ENCODE measurements at places on chromosomes 6 and 20.

DNA sequence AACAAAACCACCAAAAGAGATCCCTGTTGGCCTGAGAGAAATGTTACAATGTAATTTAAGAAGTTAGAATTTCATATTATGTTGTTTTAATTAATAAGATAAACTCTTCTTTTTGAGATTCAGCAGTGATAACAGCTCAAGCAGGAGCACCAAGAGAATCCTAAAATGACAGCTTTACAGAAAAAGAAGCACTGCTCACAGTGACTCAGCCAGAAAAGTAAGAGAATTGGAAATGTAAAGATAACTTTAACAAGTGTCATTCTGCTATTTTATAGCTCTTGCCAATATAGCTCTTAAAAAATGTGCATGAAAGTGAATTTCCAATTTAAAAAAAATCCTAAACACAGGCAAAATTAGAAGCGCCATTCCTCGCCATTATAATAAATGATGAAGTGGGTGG, 111.3 kb downstream of the UBE3D start:
- DNase-seq = no peak

DNA sequence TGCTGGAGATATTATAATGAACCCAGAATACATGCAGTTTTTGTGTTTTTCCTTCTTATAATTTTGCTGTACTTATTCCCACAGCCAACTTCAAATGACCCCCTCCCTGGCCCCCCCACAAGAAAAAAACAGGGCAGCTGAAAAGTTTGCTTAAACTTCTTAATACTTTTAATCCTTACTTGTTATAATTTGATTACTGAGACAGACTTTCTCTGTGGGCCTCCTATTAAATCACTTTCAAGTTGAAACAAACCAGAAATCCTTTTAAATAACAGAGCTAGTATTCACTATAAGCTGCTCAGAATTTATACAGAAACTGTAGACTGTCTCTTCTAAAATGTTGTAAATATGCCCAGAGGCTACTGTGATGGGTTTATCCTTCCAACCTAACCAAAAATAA, 106.3 kb downstream of the CENPW start:
- DNase-seq = no peak

DNA sequence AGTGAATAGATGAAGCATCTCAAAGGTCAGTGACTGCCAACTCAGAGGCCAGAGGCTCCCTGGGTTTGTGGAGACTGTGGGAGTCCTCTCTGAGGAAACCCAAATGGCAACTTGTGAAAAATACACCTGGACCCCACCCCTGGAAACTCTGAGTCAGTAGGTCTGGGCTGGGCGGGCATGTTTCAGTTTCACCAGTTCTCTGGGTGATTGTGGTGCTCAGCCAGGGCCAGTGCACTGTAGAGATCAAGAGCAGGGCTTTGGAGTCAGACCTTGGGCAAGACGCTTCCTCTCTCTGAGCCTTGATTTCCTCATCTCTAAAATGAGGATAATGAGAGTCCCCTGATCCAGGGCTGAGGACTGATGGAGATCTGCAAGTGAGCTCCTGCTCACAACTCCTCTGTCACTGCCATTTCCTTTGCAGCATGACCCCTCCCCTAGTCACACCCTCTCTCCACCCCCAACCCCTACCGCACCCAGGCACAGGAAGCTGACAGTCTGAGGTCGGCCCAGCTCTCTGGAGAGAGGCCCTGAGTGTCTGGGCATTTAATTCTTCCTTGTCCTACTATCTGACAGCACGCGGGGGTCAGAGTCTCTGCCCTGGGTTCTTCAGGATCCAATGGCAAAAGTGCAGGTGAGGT, 5.1 kb downstream of the DEF6 start:
- DNase-seq = no peak

- no peak for DNase-seq
Measured at GRCh38 chr6:43274127-43274915, 23.7 kb upstream of the SLC22A7 start.

DNA sequence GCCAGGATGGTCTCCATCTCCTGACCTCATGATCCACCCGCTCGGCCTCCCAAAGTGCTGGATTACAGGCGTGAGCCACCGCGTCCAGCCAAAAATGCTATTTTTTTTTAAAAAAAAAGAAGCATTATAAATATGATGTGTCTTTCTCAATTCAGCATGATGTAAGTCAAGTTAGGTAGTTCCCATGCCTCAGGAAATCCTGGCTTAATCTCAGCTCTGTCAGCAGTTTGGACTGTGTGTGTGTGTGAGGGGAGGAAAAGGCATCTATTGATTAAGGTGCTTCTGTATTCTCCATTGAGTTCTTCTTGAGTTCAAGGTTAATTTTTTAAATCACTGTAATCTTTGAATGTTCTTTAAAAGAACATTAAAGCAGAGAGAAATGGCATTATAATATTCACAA, 51.5 kb downstream of the GMDS start:
- DNase-seq = no peak

DNA sequence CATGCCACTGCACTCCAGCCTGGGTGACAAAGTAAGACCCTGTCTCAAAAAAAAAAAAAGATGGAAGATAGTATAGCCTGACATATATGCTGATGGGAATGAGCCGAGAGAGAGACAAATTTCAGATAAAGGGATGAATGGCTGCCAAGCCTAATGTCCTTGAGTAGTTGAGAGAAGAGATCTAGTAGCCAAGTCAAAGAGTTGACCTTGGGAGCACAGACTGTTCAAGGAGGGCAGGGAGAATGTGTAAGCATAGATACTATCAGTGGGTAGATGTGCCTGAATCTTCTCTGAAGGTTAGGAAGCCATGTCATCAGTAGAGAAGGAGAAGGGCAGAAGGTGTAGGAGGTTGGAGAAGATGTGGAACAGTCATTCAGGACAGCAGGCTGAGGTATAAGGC, 20.0 kb upstream of the ABCC10 start:
- no peak for DNase-seq

DNA sequence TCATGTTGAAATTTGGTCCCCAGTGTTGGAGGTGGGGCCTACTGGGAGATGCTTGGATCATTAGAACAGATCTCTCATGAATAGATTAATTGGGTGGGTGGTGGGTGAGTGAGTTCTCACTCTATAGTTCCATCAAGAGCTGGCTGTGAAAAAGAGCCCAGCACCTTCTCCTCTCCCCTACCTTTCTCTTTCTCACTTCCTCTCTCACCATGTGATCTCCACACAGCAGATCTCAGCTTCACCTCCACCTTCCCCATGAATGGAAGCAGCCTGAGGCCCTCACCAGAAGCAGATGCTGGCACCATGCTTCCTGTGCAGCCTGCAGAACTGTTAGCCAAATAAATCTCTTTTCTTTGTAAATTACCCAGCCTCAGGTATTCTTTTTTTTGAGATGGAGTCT, 12.9 kb upstream of the GMNN start:
- DNase-seq = no peak

DNA sequence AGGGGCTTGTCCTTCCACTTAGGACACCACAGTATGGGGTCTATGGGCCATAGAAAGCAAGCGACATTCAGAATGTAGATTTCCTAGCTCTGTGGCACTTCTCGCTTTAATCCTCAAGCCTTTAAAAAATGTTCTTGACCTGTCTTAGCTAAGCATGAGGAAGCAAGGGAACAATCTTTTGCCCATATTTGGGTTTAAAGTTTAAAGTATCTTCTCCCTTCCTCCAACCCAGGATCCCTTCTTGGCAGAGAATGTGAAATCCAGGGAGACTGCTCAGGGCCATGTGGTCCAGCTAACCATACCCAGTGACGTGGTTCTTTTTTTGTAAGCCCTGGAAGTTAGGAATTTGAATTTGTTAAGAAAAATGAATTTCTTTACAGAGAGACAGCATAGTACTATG, 289.9 kb downstream of the BTBD9 start:
- no peak for DNase-seq

DNA sequence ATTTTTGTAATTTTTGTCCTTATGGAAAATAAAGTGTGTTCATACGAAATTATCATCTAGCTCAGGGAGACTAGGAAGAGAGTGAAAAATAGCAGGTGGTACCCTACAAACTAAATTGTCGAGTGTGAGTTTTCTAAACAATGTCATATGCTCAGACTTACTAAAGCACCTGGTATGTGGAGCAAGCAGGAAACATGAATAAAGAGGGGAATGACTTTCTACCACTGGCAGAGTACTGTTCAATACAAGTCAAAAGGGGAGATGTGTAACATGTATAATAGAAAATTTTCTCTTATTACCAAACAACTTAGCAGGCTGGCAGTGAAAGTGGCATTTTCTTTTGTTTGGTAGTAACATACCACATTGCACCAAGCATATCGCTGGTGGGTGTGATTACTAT, 36.1 kb downstream of the CTNNBL1 start:
- DNase-seq = no peak

GRCh38 chr20:1255675-1256074, 10.4 kb upstream of the SNPH start:
- DNase-seq = no peak

DNA sequence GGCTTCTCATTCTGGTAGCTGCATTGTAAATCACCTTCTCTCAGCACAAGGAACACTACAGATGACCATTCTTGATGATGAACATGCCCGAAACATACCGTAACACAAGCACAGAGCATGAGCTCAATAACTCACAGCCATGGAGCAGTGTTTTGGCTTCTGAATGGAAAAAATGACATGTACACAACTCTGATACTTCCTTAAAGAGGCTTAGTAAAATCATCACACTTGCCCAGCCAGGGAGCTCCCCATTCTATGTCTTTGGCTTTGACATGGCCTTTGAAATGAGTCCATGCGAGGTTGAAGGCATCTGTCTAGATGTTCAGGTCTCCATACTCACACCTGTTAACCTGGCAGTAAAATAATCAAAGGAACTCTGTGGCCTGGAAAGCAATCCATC, 87.6 kb downstream of the MYB start:
- DNase-seq = peak; percentile 25

DNA sequence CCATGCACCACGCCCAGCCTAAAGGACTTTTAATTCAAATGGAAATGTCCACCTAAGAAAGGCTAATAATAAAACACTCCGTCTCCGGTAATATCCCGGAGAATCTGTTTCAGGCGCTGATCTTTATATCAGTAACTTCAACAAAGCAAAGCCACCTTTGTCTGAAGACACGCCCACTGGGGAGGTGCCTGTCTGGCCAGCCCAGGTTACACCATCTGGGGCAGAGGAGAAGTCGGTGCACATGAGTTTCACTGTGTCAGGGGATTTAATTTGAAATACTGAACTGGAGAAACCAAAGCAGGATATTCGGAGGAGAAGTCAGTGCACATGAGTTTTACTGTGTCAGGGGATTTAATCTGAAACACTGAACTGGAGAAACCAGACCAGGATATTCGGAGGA, 9.4 kb downstream of the SERPINB6 start:
- no peak for DNase-seq

- peak; percentile 53 for DNase-seq
Measured at GRCh38 chr6:130517444-130517931, 151.7 kb downstream of the TMEM200A start.

GRCh38 chr6:156993713-156994112, 216.5 kb downstream of the ARID1B start:
- DNase-seq = no peak

- DNase-seq = no peak
Measured at GRCh38 chr6:118168421-118168820, 261.4 kb downstream of the SLC35F1 start.

Data from NCI-H1105 treated with DMSO at 0.1 percent for 48 hours (cell line).